Activated T-cell treated with anti-CD3 and anti-CD28 coated beads, Interleukin-2, amount 50 U/mL, for 1 hour (primary cell): ENCODE measurements at places on chromosomes 5 and 9.

DNA sequence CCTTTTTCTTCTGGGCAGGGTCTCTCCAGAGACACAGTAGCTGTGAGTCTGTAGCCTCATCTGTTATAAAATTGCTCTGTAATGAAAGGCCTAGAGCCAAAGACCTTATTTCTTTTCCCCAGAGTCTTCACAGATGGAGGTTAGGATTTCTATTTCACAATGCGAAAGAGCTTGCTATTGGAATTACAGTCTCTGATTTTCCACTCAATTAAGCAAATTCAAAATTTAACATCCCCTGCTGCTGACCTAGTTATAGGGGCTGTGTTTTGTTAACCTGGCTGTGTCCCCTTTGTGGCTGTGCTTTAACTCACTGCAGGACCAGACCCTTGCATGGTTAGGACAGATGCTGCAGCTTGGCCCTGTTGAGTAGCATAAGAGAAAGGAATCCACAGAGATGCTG lies 190.3 kb upstream of the NMUR2 start:
- no peak for DNase-seq

DNA sequence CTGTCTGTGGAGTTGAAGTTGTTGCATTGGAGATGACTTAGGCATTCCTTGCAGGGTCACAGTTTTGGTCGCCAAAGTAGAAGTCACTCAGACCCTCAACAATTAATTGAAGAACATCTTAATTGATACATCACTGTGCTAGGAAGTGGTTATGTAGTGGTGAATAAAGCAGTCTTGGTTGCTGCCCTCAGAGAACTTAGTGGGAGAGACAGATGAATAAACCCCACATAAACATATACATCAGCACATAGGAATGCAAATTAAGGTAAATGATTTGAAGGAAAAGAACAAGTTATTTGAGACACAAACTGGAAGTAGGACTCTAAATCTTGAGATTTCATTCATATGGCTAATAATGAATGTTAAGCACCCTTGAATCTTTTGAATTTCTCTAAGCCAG lies 25.7 kb downstream of the FAM174A start:
- no peak for DNase-seq

GRCh38 chr5:63958654-63959053 lies 3.6 kb downstream of the HTR1A start:
- DNase-seq, result no peak

- no peak for DNase-seq
Observed at GRCh38 chr5:133928587-133929393, 39.6 kb downstream of the C5orf15 start.

DNA sequence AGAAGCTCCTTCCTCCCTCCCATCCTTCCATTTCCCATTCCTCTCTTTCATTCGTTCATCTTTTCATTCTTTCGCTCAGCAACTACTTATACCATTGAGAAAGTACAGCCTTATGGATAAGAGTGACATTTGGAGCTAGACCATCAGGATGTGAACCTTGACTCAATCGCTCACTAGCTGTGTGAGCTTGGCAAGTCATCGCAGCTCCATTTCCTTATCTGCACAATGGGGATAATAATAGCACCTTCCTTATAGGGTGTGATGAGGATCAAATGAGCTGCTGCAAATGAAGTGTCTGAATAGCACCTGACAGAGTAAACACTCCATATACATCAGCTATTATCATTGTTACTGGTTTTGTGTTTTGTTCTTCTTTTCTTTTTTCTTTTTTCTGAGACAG lies 28.1 kb upstream of the SYNPO start:
- no peak for DNase-seq
